OCI-M1 (cell line): ENCODE measurements at places on chromosomes 6 and 20.

DNA sequence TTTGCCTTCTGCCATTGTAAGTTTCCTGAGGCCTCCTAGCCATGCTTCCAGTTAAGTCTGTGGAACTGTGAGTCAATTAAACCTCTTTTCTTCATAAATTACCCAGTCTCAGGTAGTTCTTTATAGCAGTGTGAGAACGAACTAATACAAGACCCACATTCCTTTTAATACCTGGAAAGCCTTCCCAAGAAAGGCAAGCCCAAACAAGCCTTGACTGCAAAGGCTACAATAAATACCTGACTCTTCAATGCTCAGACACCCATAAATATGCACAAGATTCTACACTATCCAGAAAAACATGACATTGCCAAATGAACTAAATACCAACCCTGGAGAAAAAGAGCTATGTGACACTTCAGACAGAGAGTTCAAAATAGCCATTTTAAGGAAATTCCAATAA is 338.8 kb downstream of the HAO1 start:
- DNase-seq = no peak

- DNase-seq = no peak
These were observed 20.0 kb downstream of the PLA2G7 start for GRCh38 chr6:46715141-46715540.

GRCh38 chr6:106084106-106084988 is 1.8 kb upstream of the PRDM1 start:
- peak; percentile 94 for DNase-seq

DNA sequence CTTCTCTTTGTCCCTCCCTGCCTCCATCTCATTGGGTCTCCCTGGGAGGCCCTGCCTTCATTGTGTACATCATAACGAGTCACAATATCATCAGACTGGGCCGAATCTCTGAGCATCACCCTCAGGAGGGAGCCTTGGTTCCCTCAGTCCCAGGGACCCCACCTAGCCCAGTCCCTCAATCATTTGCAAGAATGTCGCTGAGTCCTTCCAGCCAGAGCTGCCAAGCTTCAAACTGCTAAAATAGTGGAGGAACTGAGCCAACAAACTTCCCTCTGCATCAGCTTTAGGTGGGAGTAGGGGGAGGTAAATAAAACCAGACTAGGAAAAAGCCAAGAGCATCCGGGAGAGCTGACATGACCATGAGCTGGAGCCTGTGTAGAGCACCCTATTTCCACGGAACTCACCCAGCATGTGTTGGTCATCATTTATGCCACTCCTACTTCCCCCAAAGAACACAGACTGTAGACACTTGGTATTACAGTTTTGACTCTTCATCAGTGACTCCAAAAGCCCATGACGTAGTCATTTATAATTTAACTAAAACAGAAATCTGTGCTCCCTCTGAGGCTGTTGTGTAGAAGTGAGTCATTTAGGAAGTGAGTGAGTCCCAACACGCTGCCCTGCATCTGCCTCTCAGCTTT is 28.8 kb upstream of the IL17A start:
- DNase-seq = no peak

DNA sequence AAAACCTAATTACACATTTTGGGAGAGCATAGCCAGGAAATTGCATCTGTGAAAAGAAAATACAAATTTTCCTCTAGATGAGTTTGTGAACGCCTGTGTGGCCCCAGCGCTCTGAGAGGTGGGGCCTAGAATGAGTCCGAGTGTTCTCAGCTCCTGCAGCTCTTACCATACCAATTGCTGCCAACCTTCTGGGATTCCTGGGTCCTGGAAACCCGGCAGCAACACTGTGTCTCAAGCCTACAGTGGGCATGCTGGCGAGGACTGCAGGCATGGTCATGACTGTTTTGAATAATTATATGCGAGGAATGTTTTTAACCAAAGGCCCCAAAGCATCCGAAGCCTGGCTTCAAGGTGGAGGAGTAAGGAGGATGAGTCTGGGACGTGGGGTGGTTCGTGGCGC is 90.4 kb downstream of the SERAC1 start:
- DNase-seq = no peak

GRCh38 chr6:39914239-39914638 is 20.0 kb downstream of the MOCS1 start:
- DNase-seq = no peak

DNA sequence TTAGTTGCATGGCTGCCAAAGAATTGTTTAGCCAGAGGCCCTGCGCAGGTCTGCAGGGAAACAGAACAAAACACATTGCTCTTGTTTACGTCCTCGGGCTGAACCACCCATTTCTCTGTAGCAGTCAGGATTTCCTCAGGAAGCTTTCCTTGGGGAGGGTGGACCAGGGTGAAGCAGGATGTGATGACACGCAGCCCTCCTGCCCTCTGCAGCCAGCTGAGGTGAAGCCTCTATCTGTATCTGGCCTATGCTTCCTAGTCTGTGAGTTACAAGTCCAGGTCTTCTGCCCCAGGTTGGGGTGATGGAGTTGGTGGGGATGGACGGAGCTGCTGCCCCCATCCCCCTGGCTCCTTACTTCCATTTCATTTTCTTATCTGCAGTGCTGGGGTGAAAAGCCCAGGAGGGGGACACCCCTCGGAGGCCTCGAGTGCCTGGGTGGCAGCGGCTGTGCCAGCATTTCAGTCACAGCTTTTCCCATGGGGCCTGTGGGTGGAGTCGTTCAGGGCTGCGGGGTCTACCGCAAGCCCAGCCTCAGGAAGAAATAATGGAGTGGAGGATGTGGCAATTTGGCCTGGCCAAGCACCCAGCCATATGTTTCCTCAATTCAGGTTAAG is 24.9 kb downstream of the SASH1 start:
- DNase-seq = no peak

DNA sequence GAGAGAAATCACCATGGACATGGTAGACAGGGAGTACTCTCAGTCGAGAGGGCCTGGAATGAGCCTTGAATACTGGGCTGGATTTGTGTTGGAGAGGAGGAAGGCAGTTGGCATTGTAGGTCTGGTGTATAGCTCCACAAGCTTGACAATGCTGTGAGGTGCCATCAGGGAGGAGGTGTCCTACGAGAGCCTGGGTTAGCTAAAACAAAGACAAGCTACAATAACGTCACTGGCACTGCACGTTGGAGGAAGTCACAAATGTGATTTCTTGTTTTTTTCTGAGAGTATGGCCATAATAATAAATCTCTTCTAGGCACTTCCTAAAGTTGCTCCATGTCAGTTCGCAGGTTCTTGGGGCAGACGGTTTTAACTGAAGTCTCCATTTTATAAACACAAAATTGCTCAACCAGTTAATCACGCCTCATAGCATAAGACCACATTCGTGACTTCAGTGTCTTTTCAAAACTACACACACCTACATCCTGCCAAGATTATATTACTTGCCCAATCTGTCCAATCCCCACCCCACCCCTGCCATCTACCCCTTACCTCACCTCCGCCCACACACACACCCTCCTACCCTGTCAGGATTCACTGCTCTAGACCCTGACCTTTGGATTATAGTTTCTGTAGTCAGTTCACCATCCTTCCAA is 4.4 kb upstream of the HLA-DMB start:
- no peak for DNase-seq

GRCh38 chr6:131459005-131459404 is 114.0 kb upstream of the ARG1 start:
- no peak for DNase-seq

GRCh38 chr20:13608066-13608465 is 30.7 kb downstream of the TASP1 start:
- no peak for DNase-seq

DNA sequence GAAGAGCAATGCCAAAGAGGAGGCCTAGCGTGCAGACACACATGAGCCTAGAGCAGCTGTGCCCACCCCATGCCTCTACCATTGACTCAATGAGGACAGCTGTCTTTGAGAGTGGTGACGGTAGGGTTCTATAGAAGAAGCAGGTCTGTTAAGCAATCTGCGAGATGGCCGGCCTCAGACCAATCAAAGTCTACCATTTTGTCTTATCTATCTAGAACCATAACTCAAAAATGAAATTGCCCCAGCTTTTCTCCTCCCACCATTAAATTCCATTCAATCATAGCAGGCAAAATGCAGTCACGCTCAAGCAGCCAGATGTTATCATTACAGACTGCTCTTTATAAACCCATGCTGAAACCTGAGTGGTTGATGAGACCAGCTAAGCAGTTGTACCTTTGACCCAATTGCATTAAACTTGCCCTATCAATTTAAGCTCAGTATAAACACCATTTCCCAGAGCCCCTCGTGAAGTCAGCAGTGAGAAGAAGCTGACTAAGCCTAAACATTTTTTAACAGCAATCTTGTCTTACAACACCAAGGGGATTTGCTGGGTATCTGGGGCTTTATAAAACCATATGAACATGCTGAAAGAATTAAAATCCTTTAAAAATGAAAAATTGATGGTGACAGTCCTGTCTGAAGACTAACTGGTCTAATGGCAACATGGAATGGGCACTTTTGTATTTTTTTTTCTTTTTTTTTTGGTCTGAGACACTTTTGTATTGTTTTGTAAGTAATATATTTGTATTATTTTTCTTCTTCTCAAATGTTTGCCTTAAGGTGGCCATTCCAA is 57.5 kb downstream of the FOXC1 start:
- DNase-seq = no peak

- DNase-seq = peak; percentile 25
These were observed 36.5 kb upstream of the MPC1 start for GRCh38 chr6:166419286-166419685.

DNA sequence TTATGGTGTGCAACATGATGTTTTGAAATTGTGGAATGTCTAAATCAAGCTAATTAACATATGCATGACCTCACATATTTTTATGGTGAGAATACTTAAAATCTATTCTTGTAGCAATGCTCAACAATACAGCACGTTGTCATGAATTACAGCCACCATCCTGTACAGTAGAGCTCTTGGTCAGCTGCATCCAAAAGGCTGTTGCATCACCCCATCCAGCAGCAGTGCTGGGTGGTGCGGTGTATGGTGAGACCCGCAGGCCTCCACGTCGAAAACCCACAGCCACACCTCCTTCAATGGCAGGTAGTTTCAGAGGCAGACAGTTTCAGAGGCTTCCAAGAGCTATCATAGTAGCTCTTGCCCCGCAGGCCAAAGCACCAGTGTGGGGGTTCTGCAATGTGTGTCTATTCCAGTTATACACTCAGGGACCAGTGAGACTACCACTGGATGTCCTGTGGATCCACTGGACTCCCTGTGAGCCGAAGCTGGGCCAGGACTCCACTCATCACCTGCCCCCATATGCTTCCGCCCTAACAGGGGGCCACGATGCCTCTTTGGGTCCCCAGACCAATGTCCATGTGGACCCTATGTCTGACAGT is 23.4 kb downstream of the PACSIN1 start:
- no peak for DNase-seq

DNA sequence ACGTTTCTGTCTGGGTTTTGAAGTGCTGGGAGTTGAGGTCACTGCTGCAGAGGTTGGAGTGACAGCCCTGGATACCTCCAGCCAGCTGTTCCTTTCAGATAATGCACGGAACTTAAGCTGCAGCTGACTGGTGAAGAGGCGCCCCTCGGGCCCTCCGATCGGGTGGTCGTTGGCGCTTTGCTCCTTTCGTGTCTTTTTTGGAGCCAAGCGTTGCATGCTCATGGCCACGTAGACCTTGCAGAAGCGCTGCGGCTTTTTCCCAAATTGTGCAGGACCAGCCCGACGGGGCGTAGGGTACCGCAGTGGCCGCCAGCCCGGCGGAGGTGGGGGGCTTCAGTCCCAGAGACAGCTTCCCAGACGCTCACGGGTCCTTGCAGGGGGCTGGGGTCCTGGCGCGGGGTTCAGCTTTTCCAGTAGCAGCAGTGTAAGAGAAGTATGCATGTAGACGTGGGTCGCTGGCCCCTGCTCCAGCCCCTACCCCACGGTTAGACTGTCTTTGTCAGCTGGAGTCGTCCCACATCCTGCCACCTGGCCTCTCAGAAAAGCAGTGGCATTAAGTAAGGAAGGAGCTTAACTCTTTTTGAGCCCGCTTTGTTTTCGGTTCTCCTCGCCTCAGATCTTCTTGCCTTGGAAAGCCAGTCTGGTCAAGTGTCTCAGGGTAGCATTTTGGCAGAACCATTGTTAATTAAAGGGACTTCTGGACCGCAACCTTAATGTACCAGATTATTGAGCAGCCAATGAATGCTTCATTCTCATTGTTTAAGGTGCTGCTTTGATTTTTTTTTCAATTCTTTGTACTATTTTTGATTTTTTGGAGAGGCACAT is 838 bp downstream of the TNFAIP3 start:
- peak; percentile 58 for DNase-seq

GRCh38 chr6:142934106-142934505 is 10.9 kb downstream of the HIVEP2 start:
- DNase-seq = no peak

GRCh38 chr6:21469213-21469612 is 124.3 kb upstream of the SOX4 start:
- no peak for DNase-seq

DNA sequence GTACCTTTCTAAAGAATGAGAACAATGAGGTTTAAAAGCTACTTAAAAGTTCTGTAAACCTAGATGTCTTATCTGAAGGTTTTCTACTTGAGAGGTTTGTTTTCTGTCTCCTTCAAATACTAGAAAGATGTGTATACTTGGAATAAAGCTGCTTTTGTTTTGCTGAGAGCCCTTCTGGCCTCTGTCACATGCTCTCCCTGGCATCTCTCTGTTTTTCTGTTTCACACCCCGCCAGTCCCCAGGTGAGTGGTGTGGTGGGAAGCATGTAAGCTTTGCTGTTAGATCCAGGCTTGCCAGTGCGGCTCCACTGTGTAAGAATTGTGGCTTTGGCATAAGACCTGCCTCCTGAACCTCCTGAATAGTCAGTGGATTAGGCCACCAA is 56.8 kb downstream of the SNX9 start:
- no peak for DNase-seq

DNA sequence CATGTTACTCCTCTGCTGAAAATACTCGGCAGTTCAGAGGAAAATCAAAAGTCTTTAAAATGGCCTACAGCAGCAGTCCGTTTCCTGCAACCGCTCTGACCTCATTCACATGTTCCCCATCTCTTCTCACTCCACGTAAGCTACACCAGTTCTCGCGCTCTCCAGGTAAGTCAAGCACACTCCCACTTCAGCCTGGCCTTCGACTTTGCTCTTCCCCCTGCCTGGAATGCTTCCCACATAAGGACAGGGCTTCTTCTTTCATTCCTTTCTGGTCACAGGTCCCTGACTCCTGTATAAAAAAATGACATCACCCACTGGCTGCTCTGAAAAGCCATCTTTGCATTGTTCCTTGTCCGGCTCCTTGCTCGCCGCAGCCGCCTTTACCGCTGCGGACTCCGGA is 42.7 kb downstream of the MGME1 start:
- DNase-seq = no peak

GRCh38 chr6:10338151-10338550 is 76.7 kb downstream of the TFAP2A start:
- no peak for DNase-seq
